Osteoblast (primary cell): ENCODE measurements at places on chromosomes 6 and 20. TPM values are rescaled to one million over a fixed set of nuclear protein-coding genes. Genes with fewer than 3 reads are reported as not detected.
A peak's percentile ranks its signal among the peaks of the same experiment; 100 is the strongest.

GRCh38 chr6:150068151-150068550, 770 bp downstream of the ULBP3 start:
- no peak for DNase-seq

MUCL3 gene
- total RNA-seq, result not detected in 2 replicates

DNA sequence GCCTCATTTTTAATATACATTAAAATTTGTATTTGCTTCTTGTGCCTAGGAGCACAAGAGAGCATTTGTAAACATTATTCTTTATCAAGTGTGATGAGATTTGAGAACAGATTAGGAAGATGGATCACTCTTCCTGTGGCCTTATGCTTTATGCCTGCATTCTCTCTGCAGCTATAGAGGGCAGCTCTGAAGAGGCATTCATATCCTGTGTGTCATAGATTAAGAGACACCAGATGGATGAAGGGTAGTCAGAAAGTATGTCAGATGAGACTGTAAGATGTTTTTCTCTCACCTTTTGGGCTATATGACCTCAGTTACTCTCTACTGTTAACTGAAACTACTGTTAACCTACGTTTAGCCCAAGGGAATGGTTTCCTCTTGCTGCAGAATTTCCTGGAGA, 61.4 kb downstream of the DNAH8 start:
- peak; percentile 89 for DNase-seq

GRCh38 chr20:61263084-61263695, 11.1 kb downstream of the CDH4 start:
- DNase-seq, result peak; percentile 91

DNA sequence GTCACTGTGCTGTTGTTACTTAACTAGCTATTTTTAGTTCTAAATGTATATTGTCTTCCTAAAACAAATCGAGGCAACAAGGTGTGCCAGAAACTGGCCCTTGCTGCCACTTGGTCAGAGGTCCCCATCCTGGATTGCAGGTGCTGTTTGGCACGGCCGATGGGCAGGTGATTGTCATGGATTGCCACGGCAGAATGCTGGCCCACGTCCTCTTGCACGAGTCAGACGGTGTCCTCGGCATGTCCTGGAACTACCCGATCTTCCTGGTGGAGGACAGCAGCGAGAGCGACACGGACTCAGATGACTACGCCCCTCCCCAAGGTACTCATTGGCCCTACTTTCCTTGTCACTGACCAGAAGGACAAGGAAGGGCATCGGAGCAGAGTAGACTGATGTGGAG, 111.0 kb upstream of the TMEM181 start:
- no peak for DNase-seq

DNA sequence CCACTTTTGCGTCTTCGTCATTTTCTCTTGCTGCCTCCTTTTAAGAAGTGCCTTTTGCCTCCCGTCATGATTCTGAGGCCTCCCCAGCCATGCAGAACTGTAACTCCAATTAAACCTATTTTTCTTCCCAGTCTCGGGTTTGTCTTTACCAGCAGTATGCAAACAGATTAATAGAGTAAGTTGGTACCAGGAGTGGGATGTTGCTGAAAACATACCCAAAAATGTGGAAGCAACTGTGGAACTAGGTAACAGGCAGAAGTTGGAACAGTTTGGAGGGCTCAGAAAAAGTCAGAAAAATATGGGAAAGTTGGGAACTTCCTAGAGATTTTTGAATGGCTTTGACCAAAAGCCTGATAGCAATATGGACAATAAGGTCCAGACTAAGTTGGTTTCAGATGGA, 309.2 kb downstream of the MEI4 start:
- no peak for DNase-seq

DNA sequence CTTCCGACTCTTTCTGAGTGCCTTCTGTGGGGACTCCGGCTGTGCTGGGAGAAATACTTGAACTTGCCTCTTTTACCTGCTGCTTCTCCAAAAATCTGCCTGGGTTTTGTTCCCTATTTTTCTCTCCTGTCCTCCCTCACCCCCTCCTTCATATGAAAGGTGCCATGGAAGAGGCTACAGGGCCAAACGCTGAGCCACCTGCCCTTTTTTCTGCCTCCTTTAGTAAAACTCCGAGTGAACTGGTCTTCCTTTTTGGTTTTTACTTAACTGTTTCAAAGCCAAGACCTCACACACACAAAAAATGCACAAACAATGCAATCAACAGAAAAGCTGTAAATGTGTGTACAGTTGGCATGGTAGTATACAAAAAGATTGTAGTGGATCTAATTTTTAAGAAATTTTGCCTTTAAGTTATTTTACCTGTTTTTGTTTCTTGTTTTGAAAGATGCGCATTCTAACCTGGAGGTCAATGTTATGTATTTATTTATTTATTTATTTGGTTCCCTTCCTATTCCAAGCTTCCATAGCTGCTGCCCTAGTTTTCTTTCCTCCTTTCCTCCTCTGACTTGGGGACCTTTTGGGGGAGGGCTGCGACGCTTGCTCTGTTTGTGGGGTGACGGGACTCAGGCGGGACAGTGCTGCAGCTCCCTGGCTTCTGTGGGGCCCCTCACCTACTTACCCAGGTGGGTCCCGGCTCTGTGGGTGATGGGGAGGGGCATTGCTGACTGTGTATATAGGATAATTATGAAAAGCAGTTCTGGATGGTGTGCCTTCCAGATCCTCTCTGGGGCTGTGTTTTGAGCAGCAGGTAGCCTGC, 4.8 kb downstream of the PIM1 start:
- DNase-seq, result no peak

DNA sequence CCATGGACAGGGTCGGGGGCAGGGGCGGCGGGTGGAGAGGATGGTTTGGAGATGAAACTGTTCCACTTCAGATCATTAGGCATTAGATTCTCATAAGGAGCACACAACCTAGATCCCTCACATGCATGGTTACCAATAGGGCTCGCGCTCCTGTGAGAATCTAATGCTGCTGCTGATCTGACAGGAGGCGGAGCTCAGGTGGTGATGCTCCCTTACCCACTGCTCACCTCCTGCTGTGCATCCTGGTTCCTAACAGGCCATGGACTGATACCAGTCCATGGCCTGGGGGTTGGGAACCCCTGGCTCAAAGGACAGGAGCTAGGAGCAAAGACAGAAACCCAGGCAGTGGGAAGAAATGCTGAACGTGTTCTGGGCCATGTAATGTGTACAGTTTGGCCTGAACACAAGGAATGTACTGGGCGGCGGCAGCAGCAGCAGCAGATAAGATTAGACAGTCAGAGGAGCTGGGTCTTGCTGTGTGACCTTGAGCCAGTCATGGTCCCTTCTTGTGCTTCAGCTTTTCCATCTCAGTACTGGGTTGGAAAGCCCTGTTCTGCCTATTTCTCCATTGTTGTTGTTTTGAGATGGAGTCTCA, 4.7 kb upstream of the SPAG4 start:
- DNase-seq, result no peak

DNA sequence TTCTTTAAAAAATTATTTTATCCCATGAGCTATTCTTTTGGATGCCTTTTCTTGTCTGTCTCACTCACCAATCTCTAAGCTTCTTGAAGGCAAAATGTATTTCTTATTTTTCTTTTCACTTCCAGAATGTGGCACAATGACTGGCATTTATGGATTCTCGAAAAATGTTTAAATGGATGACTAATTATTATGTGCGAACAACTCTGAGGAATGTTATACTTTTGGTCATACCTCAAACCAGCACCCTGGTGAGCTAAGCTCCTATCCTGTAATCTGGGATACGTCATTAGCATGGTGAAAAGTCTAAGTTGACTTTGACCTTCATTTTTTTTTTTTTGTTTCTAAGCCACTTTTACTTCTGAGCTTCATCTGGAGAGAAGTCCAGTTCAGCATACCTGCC, 214.0 kb upstream of the CEP162 start:
- DNase-seq, result no peak

DNA sequence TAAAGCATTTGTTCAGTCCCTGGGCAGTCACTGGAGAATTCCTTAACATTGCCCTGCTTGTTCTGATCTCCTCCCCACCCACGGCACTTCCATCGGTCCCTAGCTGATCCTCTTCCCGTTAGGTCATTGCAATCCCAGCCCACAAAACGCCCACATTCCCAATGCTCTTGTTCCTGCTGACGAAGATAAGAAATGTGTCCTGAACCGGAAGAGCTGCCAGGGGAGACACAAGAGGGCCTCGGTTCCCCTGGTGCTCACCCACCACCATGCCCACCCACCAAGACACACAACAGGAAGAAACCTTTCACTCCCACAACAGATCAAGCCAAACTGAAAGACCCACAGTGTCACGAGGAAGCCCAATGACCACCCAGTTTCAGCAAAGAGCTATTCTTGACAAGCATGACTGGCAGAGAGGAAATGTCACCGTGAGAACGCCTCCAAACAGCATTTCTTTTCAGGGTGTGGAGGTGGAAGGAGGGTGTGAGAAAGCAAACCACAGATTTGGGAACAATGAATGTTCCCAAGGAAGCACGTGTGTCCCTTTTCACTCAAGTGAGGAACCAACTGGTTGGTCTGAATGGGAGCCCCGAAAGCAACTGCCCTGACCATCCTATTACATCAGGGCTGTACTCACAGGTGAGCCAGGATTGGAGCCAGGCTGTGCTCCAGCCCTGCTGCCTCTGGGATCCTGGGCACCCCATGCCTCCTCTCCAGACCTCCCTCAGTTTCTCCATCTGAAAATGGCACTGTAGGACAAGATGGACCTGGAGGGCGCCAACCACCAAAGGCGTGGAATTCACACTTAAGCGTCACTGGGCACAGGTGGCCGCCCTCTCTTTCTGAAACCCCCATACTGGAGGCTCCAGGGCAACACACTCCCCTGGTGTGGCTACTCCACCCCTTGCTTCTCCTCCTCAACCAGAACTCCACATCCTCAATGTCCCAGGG, 97.5 kb downstream of the ZMYND8 start:
- DNase-seq, result peak; percentile 85

CRYBG1 gene
- total RNA-seq, result 11.9 and 19.2 TPM in 2 replicates

DNA sequence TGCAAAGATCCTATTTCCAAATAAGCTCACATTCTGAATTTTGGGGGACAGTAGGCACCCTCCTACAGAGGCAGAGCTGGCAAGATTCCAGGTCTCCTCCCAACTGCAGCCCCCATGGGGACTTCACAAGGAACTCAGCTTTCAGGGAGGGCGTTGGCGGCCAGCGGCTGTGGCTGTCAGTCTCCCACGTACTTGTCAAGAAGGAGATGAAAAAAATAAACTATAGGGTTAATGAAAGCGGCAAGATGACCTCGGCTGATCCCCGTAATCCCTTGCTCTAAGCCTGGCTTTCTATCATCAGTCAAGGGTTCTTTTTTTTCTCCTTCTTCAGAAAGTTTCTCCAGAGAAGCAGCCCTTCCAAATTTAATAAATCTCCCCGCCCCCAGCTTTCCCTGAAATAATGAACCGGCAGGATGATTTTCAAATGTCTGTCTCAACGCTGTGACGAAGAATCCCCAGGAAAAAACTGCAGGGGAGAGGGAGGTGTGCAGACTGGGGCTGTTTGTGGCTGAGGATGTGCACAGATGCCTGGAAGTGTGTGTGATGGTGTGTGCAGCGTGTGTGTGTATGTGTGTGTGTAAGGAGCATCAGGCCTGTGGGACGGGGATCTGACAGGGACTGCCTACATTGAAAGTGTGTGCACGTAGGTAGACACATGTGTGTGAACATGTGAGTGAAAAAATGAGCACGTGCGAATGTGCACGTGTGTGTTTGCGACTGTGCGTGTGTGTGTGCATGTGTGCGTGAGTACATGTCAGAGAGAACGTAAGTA, 78.7 kb downstream of the SLC2A10 start:
- DNase-seq, result no peak

WFDC2 gene
- total RNA-seq, result not detected in 2 replicates

DNA sequence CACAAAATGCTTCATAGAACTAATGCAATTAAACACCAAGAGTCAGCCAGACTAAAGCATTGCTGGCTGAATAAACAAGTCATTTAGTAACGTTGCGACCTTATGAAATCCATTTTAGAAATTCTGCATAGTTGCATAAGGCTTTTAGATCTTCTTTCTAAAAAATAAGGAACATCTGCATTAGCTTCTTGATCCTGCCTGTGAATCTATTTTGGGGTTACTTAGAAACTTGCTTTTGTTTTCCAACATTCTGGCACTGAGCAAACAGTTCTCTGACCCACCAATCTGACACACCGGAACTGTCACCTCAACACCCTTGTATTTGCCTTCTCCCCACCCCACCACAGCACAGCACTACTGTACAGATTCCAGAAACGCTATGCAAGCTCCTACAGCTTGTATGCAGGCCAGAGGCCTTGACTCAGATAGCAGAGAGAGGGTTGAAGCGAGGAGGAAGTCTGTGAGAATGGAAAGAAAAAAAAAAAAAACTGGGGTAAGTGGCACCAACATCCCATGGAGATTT, 55.0 kb downstream of the KIF13A start:
- peak; percentile 45 for DNase-seq

DNA sequence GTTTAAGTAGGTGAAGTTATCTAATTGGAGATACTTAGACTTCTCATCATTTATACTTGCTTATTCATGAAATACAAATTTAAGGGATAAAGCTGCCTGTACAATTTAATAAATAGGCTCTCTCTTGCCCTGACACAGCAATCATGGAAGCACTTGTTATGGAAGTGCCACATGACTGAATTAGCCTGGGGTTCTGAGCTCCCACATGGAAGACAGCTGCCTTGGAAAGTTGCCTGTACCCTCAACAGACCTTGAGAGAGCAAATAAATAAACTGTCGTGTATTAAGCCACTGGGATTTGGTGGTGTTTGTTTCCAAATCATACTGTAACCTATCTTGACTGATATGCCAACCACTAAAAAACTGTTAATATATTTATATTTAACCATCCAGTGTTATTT, 87.0 kb upstream of the RSPO3 start:
- DNase-seq, result no peak

DEFB124 gene
- not detected in 2 replicates for total RNA-seq

DNA sequence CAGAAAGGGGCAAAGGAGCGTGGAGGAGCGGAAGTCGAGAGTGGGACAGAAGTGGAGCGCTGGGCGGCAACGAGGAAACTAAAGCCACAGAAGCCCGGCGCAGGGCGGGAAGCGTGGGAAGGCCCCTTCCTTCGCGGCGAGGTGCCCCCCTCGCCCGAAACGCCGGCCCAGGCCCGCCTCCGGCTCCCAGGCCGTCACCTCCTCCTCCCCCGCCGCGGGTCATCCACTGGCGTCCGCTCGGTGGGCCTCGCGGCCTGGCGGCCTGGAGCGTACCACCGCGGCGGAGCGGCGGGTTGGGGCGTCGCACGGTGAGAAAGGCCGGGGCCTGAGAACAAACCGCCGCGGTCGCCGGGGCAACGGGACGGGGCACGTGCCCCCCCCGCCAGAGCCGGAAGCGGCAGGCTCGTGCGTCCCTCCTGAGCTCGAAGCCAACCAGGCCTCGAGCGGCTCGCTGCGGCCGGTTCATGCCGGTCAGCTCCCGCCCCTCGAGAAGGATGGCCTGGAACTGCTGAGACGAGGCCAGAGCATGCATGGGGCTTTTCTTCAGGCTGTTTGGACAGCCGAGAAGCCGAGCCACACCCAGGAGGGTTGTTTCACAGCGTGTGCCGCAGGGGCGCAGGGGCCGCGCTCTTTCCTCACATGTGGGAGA, at the start of gene TCP11:
TSS of gene TCP11 (minus strand) at position 333 of the 649 bp plus-strand sequence. CDS start 469 bp downstream, outside the sequence.
- no peak for DNase-seq

ELOVL2 gene
- total RNA-seq, result under 0.01 and 0.29 TPM in 2 replicates

DNA sequence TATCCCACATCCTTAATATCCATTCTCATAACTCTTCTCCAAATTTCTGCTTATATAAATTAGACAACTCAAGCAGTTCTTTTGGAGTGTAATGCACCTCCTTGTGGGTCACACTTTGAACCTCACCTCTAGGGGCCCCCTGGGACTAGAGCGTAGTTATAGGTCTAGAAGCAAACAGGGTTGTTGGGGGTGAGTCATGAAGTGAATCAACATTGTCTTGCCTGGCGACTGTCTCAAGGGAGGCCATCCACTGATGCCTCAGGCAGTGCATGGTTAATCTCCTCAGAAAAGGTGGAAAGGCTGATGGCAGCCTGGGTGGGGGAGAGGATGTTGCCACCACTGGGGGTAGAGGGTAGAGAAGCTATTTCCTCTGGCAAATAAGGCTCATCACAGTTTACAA, 129.1 kb downstream of the TNFRSF21 start:
- DNase-seq, result peak; percentile 4
